ENCODE measurements at places on chromosomes 3 and 15.

DNA sequence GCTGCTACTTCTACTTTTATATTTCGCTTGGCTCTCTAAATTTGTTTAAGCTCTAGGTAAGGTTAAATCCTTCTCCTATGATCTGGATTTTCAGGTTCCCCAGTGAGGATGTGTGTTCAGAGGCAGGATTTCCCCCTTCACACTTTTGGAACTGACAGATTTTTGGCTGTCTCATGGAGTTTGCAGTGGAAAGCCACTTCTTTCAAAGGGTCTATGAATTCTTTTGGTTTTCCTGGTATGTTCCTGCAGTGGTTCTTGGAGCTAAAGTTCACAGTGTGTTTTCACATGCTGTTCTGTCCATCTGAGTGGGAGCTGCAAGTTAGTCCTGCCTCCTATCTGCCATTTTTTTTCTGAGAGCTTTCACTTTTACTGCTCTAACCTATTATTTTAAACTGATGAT, 21.6 kb upstream of the TIGIT start:
- DNase-seq: no peak

DNA sequence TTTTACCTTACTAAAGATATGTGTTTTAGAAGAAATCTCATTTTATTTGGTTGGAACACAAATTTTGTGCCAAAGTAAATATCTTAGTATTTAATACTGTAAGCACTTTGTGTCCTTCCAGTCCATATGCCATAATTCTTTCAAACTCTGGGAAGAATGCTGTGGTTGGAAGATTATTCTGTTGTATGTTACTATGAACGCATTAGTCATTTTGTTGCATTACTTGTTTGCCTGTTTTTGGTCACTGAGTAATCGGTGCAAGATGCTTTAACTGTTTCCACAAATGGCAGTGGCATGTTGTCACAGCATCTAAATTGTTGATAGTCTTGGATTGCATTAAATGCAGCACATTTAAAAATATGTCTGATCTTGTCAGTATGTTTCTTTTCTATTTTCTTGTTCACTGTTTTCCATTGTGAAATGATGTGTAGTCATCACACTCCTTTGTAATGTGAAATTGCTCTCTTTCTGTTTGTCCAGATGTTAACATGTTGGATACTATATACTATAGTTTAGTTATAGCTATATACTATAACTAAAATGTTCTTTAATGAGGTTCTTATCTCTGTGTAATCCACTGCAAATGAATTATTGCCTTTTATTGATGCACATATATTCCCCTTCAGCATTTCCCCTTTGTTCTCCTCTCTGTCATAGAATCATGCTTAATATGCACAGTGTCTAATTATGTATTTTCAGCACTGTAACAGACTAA, 89.9 kb upstream of the FLNB start:
- DNase-seq: no peak

DNA sequence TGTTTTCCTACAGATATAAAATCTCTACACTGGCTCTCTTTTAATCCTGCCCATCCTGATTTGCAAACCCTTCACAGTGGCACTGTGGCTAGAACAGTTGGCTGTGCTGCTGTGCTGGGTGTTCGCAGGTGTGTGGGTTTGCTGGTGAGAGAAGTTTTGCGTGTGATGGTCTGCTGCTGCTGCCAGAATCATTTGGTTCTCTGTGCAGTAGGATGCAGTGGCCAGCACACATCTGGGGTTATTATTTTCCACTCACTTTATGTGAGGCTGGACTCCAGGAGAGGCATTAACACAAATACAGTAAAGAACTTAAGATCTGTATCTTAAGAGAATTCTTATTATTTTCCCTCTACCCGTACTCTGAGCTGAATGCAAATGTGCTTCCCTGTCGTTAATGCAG, 16.0 kb upstream of the PSMD6 start:
- DNase-seq: no peak

- no peak for DNase-seq
Observed at GRCh38 chr3:111385971-111386495, 156.0 kb upstream of the CD96 start.

DNA sequence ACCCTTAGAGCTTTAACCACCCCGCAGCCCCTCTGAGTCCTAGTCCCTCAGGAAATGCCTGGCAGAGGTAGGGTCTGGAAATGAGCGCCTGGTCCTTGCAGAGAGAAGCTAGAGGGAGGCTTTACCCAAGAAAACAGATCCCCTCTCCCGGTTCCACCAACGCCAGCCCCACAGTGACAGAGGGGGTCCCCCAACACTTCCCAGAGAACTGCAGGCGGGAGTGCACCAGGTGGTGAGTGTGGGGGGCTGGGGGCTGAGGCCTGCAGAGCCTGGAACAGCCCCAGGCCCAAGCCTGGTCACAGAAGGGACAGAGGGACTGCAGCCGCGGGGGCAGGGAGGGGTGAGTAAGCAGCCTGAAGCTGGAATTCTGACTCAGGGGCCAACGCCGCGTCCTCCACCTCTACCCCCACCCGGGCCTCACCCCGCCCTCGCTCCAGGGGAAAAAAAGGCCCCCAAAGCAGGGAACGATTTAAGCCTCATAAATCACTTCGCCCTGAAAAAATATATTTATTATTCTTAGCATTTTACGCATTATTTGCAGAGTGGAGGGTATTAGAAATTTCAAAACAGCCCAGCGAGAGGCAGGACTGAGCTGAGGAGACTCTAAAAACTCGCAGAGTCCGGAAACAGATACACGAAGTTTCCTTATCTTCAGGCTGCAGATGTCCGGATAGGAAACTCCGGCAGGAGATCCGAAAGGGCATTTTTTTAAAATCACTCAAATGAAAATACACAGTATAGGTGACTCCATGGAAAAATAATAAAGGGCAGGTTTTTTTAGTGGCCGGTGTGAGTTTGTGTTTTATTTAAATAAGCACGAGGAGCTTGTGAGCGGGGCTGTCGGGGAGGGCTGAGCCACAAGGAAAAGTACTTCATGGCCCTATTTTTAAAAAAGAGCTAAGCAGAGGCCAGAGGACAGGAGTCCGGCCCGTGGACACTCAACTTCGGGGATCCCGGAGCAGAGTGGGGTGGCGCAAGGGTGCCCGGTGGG, 10.0 kb downstream of the GATA2 start:
- DNase-seq: peak; percentile 56

DNA sequence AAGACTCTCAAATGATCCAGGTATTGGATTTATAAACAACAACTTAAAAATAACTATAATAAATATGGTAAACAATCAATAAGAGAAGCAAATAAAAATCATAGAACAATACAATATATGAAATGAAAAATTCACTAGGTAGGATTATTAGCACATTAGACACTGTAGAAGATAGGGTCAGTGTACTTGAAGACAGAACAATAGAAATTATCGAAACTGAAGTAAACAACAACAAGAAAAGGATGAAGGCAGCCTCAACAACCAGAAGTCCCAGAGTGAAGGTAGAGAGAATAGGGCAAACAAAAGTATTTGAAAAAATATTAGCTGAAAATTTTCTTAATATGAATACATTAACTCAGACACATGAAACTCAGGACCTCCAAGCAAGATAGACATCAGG, 11.9 kb downstream of the IQCB1 start:
- no peak for DNase-seq

DNA sequence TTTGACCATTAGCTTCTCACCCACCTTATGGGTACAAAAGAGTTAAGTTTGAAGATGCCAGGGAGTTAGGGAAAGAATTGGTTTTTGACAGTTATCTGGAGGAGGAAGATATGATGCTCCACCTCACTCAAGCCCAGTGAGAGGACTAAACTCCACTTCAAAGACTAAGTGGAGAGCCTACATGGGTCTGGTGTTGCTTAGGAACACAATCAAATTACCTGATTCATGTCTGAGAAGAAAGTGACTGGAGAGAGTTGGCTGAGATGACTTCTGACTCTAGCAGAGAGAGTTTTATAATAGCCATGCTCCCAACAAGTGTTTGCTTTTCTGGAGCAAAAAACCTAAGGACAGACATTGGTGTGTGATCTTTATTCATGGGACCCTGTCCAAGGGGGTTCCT, 43.3 kb downstream of the SUCNR1 start:
- DNase-seq: no peak

DNA sequence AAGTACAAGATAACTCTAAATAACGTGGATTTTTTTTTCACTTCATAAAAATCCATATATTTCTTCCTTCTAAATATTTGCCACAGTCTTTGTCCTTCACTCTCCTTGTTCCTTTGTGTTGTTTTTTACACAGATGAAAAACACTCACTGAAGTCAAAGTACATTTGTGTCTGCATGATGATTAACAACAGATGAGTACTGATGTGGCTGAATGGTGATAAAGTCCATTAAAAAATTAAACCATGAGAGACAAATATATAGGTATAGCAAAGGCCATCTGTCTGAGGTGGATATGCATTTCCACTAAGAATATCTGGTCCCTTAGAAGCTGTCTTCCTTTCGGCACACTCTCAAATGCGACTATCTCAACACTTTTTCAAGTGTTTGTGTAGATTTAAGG, 317.5 kb upstream of the MCTP2 start:
- no peak for DNase-seq

DNA sequence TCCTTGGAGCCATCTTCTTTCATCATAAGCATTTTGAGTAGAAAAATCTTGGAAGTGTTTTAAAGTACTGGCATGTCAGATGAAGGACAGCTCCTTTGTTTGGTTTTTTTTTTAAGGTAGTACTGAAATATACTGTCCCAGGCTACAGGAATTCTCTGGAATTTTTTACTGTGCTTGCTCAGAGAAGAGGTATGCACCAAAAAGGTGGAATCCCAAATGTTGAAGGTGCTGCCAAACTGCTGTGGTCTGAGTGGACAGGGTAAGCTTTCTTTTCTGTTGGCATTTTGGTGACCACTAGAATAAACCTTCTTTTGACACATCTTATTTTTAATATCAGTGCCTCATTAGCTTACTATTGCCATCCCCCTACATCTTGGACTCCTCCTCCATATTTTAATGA, 7.2 kb downstream of the GNL3 start:
- DNase-seq: no peak

DNA sequence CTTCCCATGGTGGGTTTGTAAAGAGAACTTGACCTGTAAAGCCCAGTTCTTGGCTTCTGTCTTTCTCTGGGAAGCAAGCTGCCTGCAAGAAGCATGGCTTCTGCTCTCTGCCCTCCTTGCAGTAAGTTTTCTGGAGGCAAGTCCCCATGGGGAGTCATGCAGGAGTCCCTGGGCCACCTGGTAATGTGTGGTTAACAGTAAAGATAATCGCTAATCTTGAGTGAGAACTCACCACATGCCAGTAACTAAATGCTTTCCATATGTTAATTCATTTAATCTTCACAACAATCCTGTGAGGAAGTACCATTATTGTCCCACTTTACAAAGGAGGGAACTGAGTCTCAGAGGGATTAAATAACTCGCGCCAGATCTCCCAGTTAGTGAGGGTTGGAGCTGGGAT, 4.2 kb downstream of the CAPN3 start:
- no peak for DNase-seq

DNA sequence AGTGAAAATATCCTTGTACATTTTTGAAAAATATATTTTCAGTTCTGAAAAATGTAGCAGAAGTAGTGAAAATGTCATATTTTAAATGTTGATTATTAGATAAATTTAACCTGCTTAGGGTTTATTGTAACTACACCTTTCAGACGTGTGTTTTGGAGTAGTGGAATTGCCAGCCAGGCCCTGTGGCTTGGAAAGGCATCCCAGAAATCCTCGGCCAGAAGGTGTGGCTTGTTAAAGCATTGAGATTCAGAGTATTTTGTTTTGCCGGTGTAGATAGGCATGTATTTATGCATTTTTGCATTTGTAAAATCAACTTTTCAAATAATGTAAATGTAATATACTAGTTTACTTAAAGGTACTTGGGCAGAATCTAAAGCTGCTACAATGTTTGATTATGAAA, 7.0 kb downstream of the EBLN2 start:
- DNase-seq: no peak

DNA sequence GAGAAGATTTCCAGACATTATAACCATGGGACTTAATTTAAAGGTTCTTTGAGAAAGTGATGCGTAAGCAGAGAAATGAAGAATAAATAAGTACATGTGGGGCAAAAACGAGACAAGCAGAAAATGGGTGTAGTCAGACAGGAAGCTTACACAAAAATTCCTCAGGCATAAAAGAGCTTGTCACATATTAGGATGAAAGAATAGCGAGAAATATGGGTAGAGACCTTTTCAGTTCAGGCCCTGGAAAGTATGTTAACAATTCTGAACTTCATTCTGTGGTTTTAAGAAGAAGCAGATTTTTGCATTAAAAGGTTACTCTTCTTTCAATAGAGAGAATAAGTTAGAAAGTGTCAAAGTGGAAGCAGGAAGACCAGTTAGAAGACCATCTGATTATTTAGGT, 352.4 kb downstream of the ROBO1 start:
- DNase-seq: no peak

GRCh38 chr3:193271101-193271840, 30.2 kb downstream of the PLAAT1 start:
- DNase-seq: no peak

DNA sequence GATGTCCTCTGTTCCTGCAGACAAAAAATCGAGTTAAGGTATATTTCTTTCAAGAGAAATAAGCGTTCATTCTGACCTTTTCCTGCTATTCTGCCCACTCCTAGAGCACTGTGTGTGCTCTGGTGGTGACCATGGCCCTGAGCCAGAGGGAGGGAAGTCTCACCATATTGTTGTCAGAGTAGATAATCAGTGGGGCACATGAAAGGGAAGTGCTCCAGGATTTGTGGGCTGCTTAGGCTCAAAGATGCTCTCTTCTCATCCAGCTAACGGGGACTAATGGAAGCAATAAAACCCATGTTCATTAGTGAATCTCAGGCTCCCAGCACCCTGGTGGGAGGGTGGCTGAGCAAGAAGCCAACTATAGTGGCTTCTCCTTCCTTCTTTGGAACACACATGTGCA, 70.7 kb upstream of the EOMES start:
- no peak for DNase-seq

DNA sequence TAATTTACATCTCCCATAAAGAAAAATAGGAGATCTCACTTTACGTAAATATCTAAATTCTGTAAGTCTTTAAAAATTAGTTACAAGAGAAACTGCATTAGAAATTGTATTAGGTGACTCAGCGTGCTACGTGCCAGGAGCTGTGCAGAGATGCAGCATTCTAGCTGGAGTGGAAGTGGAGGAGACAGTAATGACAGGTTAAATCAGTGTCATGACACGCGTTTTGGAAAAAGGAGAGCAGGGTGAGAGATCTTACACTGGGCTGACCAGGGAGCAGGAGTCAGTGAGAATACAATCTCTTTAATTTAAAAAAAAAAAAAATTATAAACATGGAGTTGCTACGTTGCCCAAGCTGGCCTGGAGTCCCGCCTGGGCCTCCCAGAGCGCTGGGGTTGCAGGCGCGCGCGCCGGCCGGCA, 635 bp downstream of the TUBGCP5 start:
- DNase-seq: no peak

- no peak for DNase-seq
Observed at GRCh38 chr3:55042591-55042990, 114.7 kb upstream of the LRTM1 start.

- no peak for DNase-seq
Observed at GRCh38 chr3:56477646-56478045, 9.4 kb upstream of the ERC2 start.

- DNase-seq: no peak
Observed at GRCh38 chr3:85697156-85697555, 738.4 kb downstream of the CADM2 start.

Measured in posterior cingulate gyrus (tissue), 11 donors.